ENCODE measurements at places on chromosomes 7 and 10.
A peak's percentile ranks its signal among the peaks of the same experiment; 100 is the strongest.

- DNase-seq: no peak
Measured at GRCh38 chr7:113486548-113486947, 368.2 kb upstream of the SMIM30 start.

DNA sequence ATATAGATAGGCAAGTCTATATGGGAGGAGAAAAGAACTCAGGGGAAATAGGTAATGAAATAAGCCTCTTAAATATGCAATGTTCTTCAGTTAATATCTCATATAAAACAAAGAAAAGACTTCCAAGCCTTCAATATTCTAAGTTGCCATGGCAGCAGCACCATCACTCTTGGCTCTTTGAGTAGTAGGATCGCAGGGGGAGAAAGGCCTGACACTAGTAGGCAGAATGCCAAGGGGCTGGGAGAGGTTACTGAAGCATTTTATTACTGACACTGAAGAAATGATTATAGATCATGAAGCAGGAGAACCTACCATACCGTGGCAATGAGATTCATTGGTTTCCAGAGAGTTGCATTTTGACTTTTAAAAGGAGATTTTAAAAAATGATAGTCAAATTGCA, 193.9 kb downstream of the NXPH1 start:
- DNase-seq: no peak

GRCh38 chr10:11881030-11881476, 57.9 kb downstream of the PROSER2 start:
- no peak for DNase-seq

GRCh38 chr7:75962607-75963380, 31.6 kb downstream of the TMEM120A start:
- DNase-seq: no peak

GRCh38 chr7:47535704-47536628, 45.9 kb downstream of the TNS3 start:
- peak; percentile 84 for DNase-seq

DNA sequence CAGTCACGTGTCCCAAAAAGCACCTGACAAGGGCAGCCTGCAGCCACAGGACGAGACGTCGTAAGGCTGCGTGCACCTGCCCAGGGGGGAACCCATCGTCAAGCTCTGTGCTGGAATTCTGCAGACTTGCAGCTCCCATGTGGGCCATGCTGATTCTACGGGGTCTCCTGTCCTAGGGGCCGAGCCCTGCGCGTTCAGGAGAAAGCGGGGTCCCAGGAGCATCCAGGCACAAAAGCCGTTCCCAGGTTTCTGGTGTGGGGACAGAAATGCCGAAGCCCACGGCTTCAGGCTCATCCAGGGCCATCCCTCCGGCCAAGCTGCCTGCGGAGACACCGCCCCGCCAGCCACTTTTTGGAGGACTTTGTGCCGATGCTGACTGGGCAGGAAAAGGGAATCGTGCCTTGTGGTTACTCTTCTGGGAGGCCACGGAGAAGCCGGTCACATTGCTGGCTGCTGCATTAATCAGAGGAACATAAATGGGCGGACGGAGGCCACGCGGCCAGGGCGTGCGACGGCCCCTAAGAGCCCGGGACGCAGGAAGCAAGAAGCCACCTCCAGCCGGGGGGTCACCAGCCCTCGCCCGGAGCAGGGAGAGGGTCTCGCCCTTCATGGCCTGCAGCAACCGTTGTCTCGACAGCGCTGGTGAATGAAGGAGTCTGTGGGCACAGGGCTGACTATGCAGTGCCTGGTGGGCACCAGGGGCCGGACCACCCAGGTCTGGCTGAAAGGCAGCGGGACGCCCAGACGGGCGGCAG, 62.6 kb upstream of the PDGFA start:
- no peak for DNase-seq
